ENCODE measurements at places on chromosomes 1 and 21.

DNA sequence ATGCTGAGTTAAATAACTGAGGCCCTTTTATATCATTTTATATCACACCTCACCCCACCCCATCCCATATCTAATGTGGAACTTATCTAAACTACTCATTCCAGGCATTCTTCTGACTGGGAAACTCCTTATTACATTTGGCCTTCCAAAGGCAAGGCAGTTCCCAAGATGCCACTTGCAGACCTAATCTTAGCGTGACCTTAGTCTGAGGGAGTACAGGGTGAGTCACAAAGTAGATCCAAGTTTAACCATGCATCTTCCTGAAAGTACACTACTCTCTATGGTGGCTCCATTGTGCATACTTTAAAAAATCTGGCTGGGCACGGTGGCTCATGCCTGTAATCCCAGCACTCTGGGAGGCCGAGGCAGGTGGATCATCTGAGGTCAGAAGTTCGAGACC is 353.6 kb upstream of the C1orf87 start:
- no peak for DNase-seq

DNA sequence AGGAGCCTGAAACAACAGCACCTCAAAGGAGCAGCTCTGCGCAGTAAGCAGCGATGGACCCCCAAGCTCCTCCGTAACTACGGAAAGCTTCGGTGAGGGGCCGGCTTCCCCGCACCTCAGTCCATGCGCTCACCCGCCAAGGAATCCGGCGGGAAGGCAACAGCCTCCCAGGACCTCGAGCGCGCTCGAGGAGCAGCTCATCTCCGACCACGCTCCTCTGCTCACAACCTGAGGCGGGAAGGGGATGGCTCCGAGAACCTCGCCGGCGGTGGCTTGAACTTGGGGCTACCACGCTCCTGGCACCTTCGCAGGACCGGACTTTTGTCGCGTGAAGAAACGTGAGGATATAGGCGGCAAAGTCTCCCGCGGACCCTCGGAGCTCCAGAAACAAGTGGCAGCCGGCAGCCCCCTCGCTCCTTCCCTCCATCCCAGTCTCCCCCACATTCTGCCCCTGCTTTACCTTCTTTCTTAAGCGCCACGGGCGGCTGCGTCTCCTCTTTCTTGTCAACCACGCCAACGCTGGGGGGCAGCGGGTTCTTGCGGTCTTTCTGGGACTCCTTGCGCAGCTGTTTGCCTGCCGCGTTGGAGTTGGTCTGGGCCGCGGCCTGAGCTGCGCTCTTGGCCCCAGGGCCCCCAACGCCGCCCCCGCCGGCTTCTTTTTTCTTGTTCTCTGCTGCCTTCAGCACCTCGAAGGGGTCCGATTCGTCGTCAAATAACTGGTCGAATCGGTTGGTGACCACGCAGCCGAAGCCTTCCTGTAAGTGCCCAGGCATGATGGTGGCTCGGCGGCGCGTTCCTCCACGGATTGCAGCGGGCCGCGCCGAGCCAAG is 459 bp downstream of the SERBP1 start:
- no peak for DNase-seq

GRCh38 chr1:86277936-86278335 is 118.2 kb downstream of the ODF2L start:
- no peak for DNase-seq

DNA sequence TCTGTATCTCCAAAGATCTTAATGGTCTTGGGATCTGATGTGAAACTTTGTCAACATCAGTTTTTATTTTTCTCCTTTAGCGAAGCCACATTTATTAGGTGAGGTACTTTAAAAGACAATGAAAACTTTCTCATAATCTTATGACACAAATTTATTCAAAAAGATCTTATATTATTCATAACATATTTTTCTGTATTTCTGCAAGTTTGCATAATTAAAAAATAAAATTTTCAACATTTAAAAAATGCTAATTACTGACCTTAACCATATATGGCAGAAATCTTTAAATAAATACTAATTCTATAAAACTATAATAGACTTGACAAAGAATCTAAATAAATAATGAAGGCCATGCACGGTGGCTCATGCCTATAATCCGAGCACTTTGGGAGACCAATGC is 72.5 kb downstream of the PRPF38A start:
- no peak for DNase-seq

GRCh38 chr1:59730759-59731478 is 83.8 kb upstream of the HOOK1 start:
- DNase-seq: no peak

DNA sequence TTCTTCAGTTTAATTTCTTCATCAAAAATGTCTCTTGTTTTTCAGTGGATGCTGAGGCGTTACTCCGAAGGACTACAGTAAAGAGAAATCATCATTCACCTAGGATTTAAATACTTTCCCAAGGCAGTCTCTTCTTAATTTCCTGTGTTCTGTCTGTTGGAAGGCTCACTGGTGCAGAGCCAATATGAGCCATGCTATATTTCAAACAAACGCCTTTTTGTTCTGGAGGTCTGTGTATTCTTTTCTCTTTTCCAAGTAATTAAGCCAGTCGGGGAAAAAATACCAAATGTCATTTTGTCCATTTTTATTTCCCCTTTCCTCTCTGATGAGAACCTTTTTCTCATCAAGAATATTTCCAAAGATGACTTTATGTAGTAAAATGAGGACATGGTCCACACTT is 206.5 kb downstream of the RWDD3 start:
- no peak for DNase-seq

DNA sequence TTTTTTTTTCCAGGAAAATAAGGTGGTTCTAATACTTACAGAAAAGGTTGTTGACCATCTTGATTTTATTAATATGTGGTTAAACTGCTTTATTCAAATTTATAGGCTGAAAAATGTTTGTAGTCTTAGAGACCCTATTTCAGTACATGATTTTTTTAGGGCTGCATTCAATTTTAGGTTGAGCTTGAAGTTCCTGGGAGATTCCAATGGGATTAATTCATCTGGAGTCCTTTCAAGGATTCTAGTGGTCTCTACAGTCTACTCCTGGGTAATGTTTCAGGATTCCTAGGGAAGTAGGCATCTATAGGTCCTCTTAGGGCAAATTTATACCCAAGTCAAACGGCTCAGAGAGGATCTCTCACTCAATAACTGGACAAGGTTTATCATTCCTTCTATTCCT is 126.7 kb downstream of the HMCN1 start:
- no peak for DNase-seq

- no peak for DNase-seq
Measured at GRCh38 chr1:194476872-194477271, 1290.5 kb upstream of the B3GALT2 start.

- DNase-seq: no peak
Measured at GRCh38 chr1:182164273-182164672, 102.8 kb upstream of the ZNF648 start.

GRCh38 chr1:225631021-225631663 is 21.8 kb downstream of the ENAH start:
- DNase-seq: no peak

DNA sequence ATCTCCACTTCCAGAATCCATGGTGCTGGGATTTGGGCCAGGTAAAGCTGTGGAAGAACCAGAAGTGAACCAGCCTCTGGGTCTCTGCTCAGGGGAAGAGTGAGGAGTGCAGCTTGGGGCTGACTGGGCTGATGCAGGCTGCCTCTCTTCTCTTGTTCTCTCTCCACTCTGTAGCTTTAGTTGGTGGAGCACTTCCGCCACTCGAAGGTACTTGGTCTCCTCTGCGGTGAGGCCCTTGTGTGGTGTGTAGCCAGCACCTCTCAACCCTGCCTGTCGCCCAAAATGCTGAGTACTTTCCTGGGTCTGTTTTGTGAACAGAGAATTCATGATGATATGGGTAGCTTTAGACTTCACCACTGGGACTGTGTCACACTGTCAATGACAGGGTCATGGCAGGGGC is 63.2 kb downstream of the URB2 start:
- no peak for DNase-seq

DNA sequence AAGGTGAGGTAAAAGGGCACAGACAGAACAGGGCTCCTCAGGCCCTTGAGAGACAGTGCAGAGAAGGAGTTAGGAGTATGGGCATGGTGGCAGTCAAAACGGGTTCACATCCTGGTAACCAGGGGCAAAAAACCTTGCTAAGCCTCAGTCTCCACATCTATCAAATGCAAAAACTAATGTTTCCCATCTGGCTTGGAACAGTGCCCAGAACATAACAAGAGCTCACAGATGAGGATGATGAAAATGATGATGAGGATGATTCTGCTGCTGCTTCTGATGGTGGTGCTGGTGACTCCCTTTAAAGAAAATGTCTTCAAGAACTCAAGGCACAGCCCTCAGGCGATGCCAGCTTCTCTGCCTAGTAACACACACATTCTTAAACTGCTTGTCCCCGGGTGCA is 24.1 kb downstream of the HHIPL2 start:
- no peak for DNase-seq

DNA sequence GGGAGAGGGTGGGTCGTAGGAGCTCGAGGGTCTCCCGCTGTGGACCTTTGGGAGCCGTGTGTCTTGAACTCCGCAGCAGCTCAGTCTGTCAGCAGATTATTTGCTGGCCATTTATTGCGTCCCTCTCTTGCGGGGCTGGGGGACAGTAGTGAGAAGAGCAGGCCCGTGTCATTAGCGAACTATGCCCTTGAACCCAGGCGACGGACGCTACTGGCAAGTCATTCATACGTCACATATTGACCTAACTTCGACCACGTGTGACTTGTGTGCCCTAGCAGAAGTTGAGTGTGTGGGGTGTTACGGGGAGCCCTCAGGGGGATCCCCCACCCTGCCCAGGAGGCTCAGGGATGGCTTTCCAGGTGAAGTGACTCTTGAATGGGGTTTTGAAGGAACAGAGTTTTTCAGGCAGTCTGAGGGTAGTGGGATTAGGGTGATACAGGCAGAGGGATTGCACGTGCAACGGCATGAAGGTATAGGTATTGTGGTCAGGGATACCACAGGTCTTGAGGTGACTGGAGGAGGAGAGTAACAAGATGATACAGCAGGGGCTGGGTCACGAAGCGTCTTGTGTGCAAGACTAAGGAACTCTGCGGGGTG is 13.0 kb downstream of the RCC1 start:
- DNase-seq: peak; percentile 55

DNA sequence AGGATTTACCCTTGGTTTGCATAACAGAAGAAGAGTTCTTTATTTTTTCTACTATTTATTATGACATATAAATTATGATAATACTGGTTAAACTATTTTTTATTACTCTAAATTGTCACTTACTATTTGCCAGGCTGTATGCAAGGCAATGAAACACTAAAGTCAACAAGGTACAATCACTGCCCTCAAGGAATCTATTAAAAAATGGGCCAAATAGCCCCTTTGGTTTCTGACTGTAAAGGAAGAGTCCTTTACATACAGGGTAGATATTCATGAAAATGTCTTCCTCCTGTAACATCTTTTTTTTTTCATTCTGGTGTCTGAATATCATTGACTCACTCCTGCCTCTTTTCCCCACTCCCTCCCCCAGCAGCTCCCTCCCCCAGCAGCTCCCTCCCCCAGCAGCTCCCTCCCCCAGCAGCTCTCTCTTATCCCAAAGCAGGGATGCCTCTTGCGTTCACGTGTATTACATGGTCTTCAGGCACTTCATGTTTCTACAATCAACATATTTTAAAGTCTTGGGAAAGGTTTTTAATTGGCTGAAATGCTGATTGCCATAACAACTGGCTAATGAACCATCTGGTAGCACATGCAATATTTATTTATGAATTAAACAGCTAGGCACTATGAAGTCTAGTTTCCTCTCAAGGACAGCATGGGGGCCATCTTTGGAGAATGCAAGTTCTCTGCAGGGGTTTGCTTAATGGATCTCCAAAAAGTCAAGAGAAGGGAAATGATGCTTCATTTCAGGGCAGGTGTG is 400.4 kb upstream of the PLXNA2 start:
- no peak for DNase-seq

GRCh38 chr1:20558191-20558590 is 5.8 kb downstream of the FAM43B start:
- DNase-seq: no peak

DNA sequence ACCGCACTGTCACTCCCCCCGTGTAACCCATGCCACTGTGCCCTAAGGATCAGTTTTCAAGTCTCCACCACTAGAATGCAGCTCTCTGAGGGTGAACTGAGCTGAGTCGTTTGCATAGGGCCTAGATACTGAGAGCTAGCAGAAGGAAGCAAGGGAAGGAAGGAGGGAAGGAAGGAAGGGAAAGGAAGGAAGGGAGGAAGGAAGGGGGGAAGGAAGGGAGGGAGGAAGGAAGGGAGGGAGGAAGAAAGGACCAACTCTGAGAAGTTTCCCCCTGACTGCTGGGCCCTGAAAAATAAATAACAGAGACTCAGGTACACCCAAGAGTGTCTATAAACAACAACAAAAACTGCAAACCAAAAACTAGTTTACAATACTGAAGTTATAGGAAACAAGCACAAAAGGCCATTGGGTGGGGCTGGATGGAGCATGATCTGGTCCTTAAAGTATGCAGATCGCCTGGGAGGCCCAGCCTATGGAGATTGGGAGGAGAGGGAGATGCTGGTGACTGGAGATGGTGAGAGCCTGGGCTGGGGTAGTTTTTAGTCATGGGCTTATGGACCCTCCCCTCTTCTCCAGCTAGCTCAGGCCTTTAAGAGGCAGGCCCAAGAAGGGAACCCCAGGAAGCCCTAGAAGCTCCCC is 1.7 kb upstream of the MRPS15 start:
- no peak for DNase-seq

GRCh38 chr21:28099001-28099705 is 893.5 kb downstream of the LTN1 start:
- DNase-seq: no peak

DNA sequence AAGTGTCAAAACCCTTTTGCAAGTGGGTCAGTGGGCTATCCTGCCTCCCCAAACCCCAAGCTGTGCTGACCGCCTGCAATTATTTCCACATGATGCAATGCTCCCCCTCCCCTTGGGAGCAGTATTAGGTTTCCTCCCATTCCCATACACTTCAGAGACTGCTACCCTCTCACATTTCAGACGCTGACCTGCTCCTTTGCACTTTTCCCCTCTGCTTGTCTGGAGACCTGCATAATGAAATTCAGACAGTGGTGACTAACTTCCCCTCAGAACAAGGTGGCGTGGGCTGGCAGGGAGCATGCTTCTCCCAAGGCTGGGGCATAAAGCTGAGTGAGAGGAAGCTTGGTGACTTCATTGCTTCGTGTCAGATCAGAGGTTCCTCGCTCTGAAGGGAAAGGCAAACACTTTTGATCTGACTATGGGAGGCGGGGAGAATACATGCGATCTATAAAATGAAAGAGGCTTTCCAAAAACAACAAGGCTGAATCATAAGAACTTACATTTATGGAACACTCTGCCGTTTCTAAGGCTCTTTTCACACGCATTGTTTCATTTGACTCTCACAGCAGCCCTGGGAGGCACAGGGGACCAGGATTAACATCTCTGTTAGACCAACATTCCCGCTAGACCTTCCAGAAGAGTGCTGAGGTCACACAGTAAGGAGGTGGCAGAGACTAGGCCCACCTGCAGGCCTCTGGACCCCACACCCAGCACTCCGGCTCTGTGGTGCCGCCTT is 27.5 kb upstream of the ROR1 start:
- DNase-seq: no peak

- DNase-seq: no peak
Measured at GRCh38 chr1:165549973-165550372, 6.2 kb downstream of the LRRC52 start.

DNA sequence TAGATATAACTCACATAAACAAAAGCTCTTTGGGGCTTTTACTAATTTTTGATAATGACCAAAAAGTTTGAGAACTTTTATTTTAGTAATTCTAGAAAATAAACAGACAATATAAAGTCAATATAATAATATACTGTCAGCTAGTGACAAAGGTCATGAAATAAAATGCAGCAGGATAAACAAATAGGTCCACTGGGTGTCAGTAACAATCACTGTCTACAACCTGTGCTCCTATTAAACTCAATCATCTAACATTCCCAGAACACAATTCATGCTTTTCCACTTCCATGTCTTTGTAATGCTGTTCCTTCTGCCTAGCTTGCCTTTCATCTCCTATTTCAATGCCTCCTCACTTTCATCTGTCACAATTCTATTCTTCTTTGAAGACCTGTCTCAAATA is 186.1 kb downstream of the GIPC2 start:
- DNase-seq: no peak
